ENCODE measurements at places on chromosomes 12 and 14. TPM values are rescaled to one million over a fixed set of nuclear protein-coding genes. Genes with fewer than 3 reads are reported as not detected.

Gene DUSP6
- total RNA-seq = 50.0 TPM

DNA sequence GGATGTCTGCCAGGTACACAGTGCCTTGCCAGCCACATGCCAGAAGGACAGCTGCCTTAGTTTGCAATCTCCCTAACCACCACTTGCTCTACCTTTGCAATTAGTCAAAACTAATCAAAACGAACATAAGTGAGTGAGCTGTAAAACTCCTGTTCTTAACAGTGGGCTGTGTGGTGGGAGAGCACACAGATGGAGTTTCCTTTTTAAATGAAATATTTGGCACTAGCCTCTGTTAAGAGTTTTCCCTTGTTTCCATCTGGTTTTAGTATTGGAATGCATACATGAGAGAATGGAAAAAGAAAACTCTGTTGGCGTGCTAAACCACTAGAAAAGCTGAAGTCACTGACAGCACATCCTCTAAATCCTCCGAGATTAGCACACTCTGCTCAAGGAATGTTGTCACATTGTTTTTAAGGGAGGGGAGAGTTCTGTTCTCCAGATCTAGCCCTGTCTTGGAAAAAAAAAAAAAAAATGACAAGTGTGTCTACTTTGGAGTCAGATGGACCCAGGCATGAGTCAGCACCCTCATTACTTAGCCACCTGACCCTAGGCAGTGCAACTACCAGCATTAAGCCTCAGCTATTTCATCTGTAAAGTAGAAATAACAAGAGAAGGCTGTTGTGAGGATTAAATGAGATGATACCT is 83.9 kb downstream of the STXBP6 start:
- DNase-seq = peak; percentile 95

Gene GALNT8
- total RNA-seq = under 0.01 TPM

- DNase-seq = peak; percentile 84
Observed at GRCh38 chr12:92784797-92785562, 82.2 kb downstream of the PLEKHG7 start.

DNA sequence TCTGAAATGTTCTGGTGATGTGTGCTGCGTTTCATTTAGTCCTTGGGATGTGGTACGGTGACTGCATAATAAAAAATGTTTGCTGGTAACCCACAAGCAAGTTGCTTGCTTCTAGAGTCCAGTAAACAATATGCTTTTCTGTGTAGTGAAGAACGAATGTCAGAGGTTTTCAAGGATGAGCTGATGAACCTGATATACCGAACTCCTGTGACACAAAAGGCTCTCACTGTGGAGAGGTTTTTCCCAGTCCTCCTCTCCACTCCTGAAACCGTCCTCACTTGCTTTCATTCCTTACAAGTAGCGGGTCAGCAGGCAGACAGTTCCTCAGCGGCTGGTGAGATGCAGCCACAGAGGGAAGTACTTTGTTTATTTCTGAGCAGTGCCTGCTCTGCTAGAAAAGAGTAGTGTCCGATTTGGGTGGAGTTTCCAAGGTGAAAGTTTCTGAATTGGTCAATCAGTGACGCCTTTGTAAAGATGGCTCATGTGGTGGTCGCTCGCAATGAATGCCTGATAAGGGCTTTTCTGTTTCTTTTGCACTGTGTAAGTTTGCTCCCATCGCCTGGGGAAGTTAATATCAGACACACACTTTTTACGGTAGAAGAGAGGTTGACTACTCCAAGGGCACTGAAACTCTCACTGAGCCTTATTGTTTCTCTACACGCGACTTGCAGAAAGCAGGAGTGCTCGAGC is 3.0 kb downstream of the ETV6 start:
- DNase-seq = peak; percentile 84

- DNase-seq = no peak
Observed at GRCh38 chr14:60738843-60739508, 4.4 kb downstream of the MNAT1 start.

Gene NR4A1
- total RNA-seq = 2.1 TPM

DNA sequence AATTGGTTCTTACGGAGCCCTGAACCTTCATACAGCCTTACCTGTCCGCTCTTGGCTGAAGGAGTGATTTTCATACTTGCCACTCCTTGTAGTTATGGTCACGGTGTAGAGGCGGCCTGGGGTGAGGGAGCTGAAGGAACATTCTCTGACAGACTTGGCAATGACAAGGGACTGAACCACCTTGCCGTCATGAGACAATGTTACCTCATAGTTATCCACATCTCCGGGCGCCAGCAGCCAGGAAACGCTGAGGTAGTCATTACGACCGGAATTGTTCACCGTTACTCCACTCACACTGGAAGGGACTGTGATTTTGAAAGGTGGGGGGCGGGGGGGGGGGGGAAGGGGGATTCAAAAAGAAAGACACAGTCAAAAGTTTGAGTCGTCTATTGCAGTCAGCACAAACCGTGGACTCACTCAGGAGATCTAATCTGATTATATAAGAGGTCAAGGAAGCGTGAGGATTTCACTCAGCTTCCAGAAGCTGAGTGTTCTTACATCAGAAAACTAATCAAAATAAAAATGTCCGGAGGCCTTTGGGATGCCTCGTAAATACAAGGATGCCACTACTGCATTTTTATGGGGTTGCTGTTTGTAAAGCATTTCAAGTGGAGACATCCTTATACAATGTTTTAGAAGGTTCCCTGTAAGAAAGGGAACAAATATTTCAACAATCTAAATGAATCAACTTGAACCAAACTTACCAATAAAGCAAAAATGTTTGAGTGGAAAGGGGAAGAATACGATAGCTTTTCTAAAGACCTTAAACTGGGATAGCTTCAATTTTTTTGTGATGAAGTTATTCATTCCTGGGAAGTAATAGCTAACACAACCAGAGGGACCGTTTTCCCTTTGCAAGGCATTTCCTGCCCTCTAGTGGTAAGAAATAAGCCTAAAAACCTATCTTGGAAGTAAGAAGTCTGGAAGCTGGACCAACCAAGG is 60.6 kb downstream of the PTPRB start:
- peak; percentile 87 for DNase-seq

GRCh38 chr12:102314821-102315220 is 117.2 kb upstream of the PMCH start:
- DNase-seq = no peak

Gene RERG
- 0.26 TPM for total RNA-seq

DNA sequence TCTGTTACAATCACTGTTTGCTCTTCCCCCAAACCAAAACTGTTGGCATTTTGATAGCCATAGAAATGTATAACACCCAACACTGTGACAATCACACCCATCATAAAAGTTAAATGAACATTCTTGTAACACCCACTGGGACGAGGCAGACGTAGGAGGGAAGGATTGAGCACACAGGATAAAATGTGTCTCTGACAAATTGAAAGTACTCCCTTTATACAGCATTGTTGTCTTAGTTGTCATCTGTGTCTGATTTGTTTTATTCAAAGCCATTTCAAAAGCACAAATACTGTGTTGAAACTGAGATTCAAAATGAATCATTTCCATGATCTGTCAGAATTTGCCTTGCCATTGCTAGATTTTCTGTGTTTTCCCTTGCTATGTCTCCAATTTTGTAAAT is 436.3 kb downstream of the TMTC2 start:
- DNase-seq = no peak

DNA sequence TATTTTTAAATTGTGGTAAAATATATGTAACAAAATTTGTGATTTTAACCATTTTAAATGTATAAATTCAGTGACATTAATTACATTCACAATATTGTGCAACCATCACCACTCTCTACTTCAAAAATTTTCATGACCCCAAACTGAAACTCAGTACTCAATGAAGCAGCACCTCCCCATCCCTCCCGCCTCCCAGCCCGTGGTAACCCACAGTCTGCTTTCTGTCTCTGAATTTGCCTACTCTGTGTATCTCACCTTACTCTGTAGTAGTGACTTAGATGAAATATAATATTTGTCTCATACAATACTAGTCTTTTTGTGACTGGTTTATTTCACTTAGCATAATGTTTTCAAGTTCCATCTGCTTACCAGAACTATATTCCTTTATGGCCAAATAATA is 36.2 kb downstream of the EML1 start:
- DNase-seq = no peak

DNA sequence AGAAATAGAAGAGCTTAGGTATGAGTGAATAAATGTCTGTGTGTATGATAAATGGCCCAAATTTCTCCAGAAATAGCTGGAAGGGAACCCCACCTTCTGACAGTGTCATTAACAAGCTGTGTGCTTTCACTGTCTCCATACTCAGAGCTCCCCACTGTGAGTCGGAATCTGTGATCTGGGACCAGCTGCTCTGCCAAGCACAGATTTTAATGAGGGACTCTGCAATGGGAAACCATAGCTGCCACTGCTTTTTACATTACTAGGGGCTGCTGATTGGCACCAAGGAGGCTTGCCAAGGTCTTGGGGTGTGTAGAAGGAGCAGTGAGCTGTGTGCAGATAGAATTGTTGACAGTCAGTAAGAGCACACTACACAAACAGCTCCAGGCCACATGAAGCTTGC is 244.2 kb upstream of the CCDC196 start:
- no peak for DNase-seq

GRCh38 chr12:121064116-121064515 is 25.1 kb upstream of the OASL start:
- DNase-seq = no peak

Gene IL26
- not detected for total RNA-seq

GRCh38 chr12:119363490-119363889 is 29.0 kb downstream of the CCDC60 start:
- DNase-seq = no peak

GRCh38 chr14:20671597-20672283 is 12.6 kb upstream of the RNASE4 start:
- DNase-seq = no peak

- no peak for DNase-seq
Observed at GRCh38 chr14:104542871-104543830, 36.4 kb upstream of the C14orf180 start.

Gene PPFIA2
- total RNA-seq = 2.1 TPM

GRCh38 chr12:57628280-57629191 is 4.5 kb downstream of the B4GALNT1 start:
- DNase-seq = no peak

Gene SMOC1
- not detected for total RNA-seq

DNA sequence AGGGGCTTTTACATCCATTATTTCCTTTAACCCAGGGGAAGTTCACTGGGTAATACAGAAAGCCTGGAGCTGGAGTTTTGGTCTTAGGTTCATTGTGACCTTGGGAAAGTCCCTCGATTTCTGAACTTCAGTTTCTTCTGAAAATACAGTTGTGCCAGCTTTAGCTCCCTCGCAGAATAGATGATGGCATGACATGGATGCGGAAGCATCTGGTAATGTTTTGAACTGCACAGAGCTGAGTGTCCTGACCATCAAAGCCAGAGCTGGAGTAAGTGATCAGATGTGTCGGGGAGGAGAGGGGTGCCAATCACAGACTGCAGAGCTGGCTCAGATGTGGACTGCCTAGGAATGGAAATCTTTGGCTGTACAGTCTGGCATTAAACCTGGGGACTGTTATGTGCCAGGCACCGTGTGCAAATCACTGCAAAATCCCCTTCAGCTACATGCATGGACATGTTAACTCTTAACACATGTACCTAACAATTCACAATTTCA is 180.9 kb downstream of the ETV6 start:
- DNase-seq = no peak

DNA sequence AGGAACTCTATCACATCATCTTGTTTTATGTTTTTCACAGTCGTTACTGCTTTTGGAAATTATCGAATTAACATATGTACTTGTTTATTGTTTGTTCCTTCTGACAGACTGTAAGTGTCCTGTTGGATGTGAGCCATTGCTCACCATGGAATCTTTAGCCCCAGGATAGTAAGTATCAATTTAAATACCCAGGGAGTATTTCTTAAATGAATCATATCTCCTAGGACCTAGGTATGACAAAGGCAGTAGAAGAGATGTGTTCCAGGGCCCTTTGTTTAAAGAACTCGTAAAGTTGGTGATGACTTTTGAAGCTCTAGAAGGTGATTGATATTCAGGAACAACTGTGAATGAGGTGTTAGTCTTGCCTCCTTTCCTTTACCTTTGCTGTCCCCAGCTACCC is 30.3 kb upstream of the STRAP start:
- DNase-seq = no peak

Gene HOXC5
- not detected for total RNA-seq

GRCh38 chr12:1843641-1844005 is 23.3 kb downstream of the LRTM2 start:
- DNase-seq = no peak

- DNase-seq = peak; percentile 65
Observed at GRCh38 chr12:117832459-117833457, 136.0 kb downstream of the KSR2 start.

DNA sequence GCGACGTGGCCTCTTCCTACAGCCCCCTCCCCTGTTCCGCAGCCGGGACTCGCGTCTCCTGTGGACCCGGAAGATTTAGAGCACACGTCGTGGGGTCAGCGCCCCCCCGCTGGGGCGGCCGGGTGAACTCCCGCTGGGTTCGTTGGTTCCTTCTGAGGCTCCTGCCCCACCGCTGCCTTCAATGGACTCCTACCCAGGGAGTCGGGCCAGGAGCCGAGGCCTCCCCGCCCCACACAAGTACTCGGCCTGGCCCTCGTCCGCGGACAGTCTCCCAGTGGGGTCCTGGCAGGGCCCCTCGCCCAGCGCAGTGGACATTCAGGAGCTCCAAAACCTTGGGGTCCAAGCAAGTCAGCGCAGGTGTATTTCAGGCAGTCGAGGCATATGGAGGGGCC is 1.2 kb downstream of the MMP17 start:
- peak; percentile 18 for DNase-seq

Gene DDHD1
- total RNA-seq = 30.6 TPM
